Activated effector memory CD4-positive, alpha-beta T cell treated with Interleukin-2 at 50 U/mL for 16 hours (primary cell): ENCODE measurements at places on chromosomes 5 and 9.

GRCh38 chr9:111381006-111381405, 51.0 kb upstream of the OR2K2 start:
- no peak for DNase-seq

- no peak for DNase-seq
Observed at GRCh38 chr5:35799753-35800152, 56.9 kb upstream of the IL7R start.

GRCh38 chr5:53249529-53250200, 140.1 kb upstream of the MOCS2 start:
- no peak for DNase-seq

- no peak for DNase-seq
Observed at GRCh38 chr5:10699281-10699874, 61.7 kb downstream of the DAP start.

DNA sequence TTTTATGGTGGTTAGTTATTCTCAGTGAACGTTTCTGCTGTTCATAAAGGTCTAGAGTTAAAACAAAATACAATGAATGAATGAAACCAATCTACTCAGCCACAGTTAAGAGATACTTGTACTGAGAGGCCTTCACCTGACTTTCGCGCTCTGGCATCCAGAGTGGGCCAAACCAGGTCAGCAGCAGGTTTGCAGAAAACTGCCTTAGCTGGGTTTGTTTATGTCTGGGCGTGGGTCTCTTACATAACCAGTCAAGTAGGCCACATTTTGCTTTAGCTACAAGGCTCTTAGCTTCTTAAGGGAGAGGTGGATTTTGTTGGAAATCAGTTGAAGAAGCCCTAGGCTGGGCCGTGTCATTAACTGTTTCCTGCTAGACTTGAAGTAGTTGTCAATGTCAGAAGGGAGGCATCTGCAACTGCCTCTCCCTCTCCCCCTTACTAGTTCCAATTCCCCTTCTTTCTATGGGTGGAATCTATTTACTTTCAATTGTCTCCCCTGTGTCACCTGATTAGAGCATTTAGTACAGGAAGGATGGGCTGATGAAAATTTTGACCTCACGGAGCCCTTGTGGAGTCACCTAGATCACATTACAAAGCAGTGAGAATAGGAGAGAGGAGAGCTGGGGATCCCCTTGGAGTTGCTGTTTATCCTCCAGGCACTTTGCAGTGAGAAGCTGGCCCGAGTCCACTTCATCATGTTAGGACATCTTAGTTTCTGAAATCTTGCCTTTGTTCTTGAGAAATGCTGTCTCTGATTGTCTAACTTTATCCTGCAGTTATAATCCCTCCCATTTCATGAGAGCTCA, 200.5 kb downstream of the ARHGEF28 start:
- no peak for DNase-seq

DNA sequence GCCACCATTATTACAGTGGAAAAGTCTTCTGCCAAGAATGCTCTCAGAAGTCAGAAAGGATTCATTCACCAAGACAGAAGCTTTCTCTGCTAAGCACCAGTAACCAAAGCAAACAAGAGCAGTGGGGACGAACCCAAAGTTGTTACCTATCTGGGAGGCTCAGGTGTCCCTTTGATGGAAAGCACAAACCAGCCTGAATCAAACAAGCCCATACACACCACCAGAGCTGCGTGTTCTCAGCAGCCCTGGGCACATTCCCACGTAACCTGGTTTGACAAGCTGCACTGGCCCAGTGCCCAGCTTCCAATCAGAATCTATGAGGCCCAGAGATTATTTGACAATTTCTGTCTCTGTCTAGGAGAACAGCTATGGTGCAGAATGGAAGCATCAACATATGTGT, 252.6 kb downstream of the ACTL7B start:
- DNase-seq: no peak

GRCh38 chr9:78592811-78593210, 295.9 kb downstream of the PSAT1 start:
- no peak for DNase-seq

GRCh38 chr9:137148661-137149060, 9.7 kb downstream of the GRIN1 start:
- no peak for DNase-seq

GRCh38 chr5:72107131-72107900, at the start of gene MAP1B:
Gene MAP1B, plus strand, starts transcription at chr5:72107475. Its CDS starts 57 bp downstream, at chr5:72107532.
- DNase-seq: no peak

GRCh38 chr5:144487207-144487606, 316.5 kb downstream of the KCTD16 start:
- no peak for DNase-seq

DNA sequence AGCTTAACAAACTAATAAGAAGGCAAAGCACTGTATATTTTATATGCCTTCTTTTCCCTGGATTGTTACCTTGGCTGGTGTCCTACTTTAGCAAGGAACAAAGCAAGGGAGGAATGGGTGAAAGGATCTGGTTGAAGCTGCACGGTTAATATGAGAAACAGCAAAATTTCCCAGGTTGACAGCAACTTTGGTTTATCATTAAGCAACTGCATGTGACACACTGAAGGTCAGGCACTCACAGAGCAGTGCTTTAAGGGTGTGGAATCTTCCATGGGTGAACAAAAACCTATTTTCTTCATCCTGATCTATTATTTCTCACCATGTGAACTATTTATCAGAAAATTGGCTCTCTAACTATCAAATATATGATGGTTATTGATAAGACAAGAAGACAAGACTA, 109.0 kb upstream of the ATP10B start:
- DNase-seq: no peak

DNA sequence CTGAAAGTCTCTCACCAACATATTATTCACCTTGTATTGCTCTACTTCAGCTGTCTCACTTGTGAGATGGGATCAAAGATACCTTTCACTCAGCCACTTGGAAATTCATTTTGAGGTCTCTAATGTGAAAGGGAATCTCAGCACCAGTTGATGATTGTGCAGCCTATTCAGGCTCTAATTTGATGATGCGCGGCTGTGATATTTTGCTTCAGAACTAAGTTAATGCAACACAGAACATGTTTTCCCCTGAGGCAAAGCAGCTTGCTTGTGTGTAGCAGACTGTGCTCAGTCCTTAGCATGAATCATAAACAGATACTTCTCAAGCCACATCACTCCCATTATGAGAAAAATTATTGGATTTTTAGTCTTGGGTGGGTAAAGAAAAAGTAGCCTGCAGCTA, 378.8 kb downstream of the OSTF1 start:
- no peak for DNase-seq

DNA sequence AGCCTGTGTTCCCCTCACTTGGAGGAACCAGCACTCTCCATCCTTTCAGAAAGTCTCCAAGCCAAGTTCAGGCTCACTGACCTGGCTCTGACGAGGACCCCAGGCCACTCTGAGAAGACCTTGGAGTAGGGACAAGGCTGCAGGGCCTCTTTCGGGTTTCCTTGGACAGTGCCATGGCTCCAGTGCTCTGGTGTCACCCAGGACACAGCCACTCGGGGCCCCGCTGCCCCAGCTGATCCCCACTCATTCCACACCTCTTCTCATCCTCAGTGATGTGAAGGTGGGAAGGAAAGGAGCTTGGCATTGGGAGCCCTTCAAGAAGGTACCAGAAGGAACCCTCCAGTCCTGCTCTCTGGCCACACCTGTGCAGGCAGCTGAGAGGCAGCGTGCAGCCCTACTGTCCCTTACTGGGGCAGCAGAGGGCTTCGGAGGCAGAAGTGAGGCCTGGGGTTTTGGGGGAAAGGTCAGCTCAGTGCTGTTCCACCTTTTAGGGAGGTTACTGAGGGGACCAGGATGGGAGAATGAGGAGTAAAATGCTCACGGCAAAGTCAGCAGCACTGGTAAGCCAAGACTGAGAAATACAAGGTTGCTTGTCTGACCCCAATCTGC, 4.7 kb upstream of the NUP214 start:
- no peak for DNase-seq

GRCh38 chr9:120040896-120041295, 539.1 kb downstream of the CDK5RAP2 start:
- DNase-seq: no peak

- no peak for DNase-seq
Observed at GRCh38 chr9:125338929-125339328, 77.3 kb downstream of the GAPVD1 start.

GRCh38 chr9:86353655-86354010, 577 bp downstream of the TUT7 start:
- DNase-seq: no peak

DNA sequence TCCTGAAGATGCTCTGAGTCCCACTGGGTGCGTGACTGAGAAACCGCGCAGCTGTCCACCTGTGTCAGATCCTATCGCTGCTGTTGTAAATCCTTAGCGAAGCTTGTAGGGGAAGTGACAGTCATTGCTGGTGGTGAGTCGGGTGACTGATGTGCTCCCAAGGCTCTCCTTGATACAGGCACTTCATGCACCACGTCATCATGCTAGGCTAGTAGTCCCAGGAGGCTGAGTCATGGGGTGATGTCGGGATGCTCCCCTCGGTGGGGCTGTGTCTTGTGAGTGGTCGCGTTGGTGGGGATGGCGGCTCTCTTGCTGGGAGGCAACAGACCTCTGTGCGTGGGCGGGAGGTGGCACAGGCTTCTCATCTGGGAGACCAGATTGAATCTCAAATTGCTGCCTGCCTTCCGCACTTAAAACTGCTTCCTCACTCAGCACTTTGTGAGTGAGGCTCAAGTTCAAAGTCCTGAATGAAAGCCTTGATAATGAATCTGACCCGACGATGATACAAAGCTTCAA, 84.7 kb downstream of the CSNK1A1 start:
- no peak for DNase-seq

DNA sequence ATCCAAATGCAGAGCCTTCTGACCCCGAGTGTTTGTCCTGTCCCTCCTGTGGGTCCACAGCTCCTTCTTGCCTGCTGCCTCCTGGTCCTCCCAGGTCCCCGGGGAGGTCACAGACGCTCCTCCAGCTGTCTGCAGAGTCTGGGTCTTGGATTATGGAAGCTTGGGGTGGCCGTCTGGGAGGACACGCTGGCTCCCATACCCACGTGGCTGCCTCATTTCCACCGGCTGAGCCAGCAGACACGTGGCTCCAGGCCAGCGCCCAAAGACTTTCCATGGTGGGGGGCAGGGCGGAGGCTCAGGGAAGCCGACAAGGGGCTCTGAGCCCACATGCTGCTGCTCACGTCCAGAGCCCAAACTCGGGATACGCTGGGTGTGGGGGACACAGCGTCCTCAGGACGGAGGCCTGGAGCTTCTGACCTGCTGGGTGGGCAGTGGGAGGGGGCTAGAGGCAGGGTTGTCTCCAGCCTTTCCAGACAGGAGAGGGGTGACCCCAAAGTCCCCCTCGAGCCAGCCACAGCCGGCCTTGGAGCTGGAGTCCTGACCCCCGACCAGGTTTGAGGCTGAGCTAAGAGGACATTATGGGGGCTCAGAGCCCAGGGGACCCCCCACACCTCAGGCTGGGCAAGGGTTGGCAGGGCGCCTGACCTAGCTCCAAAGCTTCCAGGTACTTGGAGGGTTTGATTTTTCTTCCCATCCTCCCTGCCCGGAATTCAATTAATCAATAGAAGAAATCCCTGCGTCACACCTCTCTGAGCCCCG, 24.2 kb upstream of the RNU6ATAC start:
- no peak for DNase-seq

DNA sequence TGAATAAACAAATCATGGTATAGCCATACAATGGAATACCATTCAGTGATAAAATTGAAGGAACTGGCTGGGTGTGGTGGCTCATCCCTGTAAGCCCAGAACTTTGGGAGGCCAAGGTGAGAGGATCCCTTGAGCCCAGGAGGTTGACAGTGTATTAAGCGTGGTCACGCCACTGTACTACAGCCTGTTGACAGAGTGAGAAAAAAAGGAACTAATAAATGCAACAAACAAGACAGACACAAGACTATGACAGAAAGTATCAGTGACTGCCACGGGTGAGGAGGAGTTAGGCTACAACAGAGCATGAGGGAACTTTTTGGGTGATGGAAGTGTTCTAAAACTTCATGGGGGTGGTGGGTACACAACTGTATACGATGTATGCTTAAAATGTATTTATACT, 2.2 kb downstream of the FNIP1 start:
- DNase-seq: no peak

DNA sequence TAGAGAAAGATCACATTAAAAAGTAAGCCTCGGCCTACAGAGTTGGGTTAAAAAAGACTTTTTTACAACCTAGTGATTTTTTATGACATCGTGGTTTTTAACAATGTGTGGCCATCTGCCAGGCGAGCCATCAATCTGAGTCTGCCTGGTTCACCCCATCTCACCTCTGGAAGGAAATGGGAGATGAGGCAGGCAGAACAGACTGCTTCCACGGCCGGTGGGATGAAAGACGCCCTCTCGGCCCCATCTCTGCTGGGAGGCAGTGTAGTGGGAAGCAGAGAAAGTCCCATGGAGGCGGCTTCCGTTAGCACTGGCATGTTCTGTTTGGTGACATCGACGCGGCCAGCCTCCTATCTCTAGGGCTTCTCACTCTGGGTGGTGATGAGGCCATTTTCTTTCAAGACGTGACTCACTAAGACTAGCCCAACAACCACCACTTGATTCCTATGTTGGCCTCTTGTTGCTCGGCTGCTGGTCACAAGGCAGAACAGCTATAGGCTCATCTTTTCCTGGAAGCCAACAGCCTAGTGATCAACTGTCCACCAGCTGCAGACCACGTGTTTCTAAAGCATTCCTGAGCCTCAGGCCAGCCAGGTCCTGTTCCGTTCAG, 132.4 kb upstream of the OTULINL start:
- no peak for DNase-seq

DNA sequence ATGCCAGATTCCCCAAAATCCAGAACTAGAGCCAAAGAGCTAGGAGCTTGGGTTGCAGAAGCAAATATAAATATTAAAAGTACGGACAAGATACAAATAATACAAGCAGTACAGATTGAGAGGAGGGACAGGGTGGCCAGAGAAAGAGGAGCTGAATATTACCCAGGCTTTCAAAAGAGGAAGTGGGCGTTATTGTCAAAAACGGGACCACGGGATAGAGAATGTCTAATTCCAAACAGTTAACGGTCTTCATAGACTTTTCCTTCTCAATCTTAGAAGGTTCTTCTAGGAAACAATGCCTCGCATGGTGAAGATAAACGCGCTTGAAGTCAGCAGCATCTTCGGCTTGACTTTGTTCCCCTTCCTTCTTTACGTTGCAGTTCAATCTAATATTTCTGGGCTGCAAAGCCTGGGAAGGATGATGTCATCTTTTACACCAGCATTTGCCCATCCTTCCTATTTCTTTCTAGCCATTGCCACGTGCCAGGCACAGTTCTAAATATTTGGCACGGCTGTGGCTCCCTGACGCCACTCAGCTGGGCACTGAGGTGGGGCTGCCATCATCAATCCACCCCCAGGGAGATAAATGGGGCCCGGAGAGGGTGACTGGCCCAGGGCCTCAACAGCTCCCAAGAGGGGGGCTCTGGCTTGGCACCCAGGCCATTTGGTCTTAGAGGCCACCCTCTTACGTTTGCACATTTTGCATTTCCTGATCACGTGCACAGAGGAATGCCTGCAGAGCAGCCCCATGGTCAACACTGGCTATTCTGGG, 16.3 kb upstream of the OLFM1 start:
- no peak for DNase-seq

- no peak for DNase-seq
Observed at GRCh38 chr9:89219637-89220036, 41.0 kb upstream of the SHC3 start.

GRCh38 chr5:89929834-89930233, 479.7 kb downstream of the CETN3 start:
- no peak for DNase-seq

- DNase-seq: no peak
Observed at GRCh38 chr5:115600766-115601165, 1.5 kb downstream of the TICAM2 start.

- DNase-seq: no peak
Observed at GRCh38 chr5:124371111-124371706, 375.2 kb downstream of the ZNF608 start.

GRCh38 chr5:41115281-41115680, 44.1 kb upstream of the MROH2B start:
- no peak for DNase-seq
